ENCODE measurements at places on chromosomes 13 and 19.

DNA sequence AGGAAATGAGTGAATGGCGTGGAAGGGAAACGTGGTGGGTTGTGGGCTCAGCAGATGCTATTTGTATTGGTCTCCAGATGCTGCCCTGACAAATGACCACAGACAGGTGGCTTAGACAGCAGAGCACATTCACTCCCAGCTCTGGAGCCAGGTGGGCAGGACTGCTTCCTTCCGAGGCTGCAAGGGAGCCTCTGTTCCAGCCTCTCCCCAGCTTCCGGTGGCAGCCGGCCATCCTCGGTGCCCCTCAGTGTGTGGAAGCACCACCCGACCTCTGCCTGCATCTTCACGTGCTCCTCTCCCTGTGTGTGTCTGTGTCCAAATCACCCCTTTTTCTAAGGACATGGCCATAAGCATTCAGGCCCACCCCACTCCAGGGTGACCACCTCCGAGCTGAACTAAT, 105.1 kb downstream of the SOX1 start:
- DNase-seq: no peak

DNA sequence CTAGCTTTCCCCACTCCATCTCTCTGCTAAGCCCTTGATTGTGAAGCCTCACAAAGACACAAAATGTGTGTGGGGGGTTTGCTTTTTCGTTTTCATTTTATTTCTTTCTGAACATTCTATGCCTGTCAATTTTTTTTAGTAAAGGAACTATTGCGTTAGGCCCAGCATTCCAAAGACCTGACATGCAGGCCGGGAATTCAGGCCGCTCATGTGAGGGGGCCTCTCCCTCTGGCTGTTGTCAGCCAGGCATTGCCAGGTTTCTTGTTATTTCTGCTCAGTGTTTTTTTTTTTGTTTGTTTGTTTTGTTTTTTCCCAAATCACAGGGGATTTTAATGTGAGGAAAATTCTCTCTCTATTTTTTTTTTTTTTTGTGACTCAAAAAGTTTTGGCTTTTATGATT, 10.3 kb upstream of the MEDAG start:
- no peak for DNase-seq

- no peak for DNase-seq
Observed at GRCh38 chr13:39130301-39130700, 92.0 kb downstream of the NHLRC3 start.

DNA sequence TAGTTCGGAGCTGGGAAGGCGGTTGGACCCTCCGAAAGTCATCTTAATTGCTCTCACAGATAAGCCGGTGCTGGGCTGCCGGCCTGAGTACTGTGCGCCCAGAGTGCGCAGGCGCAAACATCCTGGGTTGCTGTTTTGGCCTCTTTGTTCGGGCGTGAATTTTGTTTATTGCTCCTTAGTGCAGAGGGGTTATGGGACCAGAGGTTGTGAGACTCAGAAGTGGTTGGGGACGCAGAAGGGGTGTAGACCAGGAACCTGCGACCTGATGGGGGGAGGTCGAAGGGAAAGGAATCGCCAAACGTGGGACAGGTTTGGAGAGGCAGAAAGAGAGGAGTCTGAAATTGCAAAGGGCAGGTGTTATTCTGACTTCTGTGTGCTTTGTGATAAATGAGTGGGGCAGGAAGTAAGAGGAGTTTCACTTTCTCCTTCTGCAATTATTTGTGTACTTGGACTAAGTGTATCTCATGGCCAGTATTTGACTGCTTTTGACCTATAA, 607 bp upstream of the ZNF566 start:
- DNase-seq: peak; percentile 89

DNA sequence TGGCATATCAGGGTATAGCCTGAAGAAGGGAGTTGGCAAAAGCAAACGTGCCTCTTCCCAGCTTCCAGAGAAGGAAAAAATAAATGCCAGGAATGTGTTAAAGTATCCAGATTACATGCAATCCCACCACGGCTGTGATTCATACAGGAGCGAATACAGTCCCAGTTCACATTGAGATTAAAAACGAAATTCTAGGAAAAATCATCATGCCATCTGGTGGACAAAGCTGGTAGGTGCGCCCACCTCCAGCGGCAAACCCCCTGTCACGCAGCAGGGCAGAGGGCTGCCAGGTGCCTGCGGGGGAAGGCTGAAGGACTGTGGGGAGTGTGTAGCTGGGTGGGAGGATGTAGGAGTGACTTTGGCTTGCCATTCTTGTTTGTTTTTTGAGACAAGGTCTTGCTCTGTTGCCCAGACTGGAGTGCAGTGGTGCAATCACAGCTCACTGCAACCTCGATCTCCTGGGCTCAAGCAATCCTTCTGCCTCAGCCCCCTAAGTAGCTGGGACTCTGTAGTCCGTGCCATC, 6.4 kb upstream of the DMWD start:
- DNase-seq: peak; percentile 63

- DNase-seq: no peak
Observed at GRCh38 chr13:26074706-26075105, 22.9 kb upstream of the SHISA2 start.

GRCh38 chr19:12921047-12921446, 2.0 kb upstream of the SYCE2 start:
- no peak for DNase-seq

- no peak for DNase-seq
Observed at GRCh38 chr13:27636589-27637288, 15.0 kb downstream of the POLR1D start.

DNA sequence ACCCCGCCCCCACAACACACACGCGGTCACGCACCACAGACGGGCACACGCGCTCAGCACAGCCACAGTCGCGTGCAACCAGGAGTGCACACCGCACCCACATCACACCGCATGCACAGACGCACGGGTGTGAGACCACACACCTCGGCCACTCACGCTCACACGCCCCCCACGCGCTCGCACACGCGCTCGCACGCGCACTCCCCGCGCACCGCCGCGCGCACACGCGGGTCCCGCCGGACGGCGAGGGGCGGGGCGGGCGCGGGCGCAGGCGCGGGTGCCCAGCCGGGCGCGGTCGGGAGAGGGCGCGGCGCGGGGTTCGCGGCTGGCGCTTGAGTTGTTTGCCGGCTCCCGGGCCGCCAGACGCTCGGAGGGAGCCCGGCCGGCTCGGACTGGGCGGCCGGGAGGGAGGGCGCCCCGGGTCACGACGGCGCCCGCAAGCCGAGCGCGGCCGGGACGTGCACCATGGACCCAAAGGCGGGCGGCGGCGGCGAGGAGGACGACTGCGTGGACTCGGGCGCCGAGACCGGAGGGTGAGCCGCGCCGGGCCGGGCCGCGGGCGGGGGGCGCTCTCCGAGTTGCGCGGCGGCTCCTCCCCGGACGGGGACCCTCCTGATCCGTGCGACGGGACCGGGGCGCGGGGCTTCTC, at the start of gene FAM124A:
Gene FAM124A, plus strand, starts transcription at position 362 of the 649 bp plus-strand sequence. Its CDS starts 104 bp downstream, at position 466.
- DNase-seq: no peak

- no peak for DNase-seq
Observed at GRCh38 chr13:76029706-76030105, 393.6 kb downstream of the LMO7 start.

GRCh38 chr13:21399741-21400140, 59.4 kb downstream of the ZDHHC20 start:
- no peak for DNase-seq

GRCh38 chr13:31913459-31913858, 118.1 kb upstream of the FRY start:
- no peak for DNase-seq

DNA sequence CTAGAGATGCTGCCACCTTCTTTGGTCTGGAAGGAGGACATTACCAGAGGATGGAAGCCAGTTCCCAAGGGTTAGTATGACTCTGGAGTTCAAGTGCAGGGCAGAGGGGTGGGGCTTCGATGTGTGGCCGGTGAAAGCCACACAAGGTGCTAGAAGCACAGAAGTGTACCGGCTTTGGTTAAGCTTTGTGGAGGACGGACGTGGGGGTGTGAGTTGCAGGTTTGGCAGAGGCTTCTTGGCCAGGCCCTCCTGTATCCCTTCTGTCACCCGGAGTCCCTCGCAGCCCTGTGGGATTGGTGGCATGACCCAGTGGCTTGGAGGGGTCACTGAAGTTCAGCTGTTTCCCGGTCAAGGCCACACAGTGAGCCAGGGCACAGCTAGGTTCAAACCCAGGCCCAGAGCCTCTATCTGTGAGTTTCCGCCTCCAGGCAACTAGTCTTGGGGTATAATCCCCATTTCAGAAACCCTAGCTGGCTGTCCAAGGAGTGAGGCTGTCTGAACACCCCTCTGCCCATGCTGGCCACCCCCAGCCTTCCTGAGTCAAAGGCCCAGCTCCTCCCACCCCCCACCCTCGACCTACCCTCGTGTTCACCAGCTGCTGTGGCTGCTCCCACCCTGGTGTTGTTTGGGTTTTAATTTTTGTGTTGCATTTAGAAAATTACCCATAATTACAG, 4.6 kb upstream of the SSBP4 start:
- no peak for DNase-seq

GRCh38 chr19:289651-290371, 1.4 kb downstream of the PLPP2 start:
- peak; percentile 22 for DNase-seq

GRCh38 chr13:113926951-113927660, 46.8 kb downstream of the C13orf46 start:
- no peak for DNase-seq

DNA sequence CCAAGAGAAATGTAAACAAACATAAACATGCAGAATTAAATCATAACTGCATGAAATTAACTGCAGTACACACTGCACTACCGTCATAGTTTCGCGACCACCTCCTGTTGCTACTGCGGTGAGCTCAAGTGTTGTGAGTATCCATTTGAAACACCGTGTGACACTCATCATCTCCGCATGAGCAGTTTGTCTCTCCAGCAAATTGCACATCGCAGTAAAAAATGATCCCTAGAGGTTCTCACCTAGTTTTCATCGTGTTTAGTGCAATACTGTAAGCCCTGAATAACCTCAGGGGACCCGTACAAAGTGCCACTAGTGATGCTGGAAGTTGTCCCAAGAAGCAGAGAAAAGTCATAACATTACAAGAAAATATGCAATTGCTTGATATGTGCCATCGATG, 147.7 kb downstream of the DPF1 start:
- no peak for DNase-seq

- no peak for DNase-seq
Observed at GRCh38 chr19:3159565-3159964, 19.0 kb upstream of the S1PR4 start.

GRCh38 chr19:49835562-49835961, 15.4 kb upstream of the PTOV1 start:
- DNase-seq: no peak

DNA sequence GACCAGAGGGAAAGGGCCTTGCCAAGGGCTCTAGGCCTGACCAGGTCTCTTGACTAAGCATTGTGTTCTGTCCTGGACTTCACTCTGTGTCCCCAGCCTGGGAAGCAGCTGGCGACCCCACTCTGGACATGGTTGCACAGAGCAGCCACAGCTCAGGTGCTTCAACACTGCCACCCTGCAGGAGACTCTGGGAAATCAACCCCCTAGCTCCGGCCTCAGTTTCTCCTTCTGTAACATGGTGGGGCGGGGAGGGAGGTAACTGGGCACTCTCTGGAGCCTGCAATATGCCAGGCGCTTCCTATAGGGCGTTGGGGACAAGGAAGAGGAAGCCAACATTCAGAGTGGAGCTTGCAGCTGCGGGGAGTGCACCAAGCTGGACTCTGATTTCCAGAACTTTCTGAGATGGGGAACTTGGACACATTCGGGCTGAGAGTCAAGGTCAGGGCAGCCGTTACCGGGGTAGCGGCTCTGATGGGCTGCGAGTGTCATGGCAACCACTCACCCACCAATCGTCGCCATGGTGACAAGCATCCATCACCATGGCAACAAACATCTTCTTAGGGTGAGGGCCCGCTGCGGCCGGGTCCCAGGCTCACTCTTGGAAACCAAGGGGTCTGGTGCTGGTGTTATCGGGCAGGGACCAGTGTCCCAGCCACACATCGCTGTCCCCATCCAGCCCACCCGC, 12.8 kb downstream of the F2RL3 start:
- no peak for DNase-seq

DNA sequence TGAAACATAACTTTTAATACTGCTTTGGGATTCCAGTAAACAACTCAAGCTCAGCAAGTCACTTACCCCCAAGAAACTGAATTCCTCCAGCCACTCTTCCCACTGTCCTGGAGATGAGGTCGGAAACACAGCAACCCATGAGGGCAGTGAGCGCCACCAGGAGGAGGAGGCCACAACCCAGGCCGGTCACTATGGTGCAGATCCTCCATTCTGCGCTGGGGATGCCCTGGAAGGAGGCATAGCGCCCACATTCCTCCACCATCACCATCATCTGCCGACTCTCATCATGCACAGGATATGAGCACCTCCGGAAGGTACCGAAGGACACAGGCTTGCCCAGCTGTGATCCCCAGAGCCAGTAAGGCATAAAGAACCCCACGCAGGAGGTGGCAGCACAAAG, 2.2 kb downstream of the LHFPL6 start:
- no peak for DNase-seq

Data from astrocyte of the cerebellum (primary cell).